ENCODE measurements at places on chromosomes 7 and 10.
A peak's percentile ranks its signal among the peaks of the same experiment; 100 is the strongest.

GRCh38 chr10:22557321-22557720 lies 157.1 kb downstream of the PIP4K2A start:
- no peak for DNase-seq

DNA sequence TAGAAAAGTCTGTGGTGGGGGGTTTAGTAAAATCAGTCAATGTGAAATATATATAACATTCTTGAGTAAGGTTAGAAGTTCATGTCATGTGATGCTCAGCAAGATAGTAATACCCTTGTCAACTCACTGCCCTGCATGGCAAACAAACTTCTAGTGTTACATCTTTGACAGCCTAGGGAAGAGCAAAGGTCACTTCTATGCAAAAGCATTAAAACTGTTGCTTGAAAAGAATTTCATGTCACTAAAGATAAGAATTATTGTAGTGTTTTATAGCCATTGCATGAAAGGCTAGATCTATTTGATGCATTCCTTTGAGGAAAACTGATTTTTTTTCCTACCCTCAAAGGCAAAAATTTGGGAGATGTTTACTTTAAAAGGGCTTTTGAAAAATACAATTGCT lies 176.0 kb downstream of the SKAP2 start:
- no peak for DNase-seq

DNA sequence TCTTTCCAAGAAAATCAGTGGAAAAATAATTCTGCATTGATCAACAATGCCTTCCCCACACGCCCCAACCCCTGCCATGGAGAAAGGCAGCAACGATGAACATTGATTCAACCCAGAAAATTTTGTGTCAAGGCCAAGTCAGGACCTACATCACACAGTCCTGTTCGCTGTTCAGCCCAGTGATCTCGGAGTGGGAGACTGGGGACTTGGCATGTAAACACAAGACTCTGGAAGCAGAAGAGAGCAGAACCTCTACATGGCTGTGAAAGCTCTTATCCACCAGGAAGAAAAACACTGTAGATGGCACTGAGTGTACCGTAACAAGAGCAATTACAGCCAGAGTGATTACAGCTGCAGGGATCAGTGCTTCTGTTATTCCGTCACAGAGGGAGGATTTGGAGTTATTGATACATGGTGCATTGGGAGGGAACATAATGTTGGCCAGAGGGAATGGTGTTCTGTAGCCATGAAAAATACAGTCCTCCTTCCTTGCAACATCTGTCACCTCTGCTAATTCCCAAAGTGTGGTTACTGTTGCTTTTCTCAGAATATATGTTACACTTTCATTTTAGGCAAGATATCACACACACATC lies 136.6 kb downstream of the IQUB start:
- DNase-seq: no peak

DNA sequence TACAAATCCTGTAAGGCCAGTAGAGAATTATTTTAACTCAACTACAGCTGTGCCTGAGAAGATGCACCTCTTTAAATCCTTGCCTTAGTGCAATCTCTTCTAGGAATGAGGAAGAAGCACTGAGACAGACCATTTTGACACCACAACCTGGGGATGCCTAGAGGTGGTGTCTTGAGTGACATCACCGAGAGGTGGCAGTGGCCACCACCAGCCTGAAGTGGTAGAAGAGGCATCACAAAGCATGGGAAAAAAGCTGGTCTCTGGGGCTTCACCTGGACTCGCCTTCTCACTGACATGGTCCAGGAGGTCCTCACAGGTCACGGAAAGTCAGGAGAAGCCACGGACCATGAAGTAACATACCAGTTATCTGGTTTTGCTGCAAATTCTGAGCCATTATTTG lies 99.2 kb upstream of the PDLIM1 start:
- no peak for DNase-seq

DNA sequence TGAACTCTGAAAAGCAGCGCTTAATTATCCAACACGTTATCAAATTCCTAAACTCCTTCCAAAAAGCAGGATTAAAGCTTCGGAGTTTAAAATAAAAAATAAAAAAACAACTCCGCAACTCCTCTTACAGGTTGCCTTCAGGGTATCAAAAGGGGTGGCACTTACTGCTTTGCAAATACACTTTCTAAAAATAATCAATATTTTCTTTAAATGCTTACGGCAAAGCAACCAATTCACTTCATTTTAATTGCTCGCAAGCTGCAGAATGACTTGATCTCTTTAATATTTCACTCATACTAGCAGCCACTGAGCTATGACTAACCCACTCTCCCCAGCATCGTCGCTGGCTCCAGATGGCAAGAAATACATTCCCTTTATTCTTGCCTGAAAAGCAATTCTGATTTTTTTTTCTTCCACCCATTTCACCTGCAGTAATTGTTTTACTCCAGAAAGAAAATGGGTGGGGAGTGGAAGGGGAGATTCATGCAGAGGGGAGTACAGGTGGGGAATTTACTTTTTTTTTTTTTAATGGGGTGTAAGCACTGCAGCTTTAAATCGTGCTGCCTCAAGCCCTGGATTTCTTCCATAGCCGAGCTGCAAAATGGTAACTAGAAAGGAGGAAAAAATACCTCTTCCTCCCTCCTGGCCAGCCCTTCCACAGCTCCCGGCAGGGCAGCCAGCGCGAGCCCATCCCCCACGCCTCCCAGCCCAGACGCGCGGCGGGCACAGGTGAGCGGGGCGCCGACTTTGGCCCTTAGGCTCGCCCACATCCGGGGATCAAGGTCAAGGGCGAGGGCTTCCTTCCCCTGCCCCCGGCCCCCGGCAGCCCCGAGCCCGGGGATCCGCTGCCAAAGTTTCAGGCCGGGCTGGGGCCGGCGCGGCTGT lies 54.2 kb upstream of the FHIP2A start:
- DNase-seq: peak; percentile 79

GRCh38 chr7:49344556-49344955 lies 420.2 kb downstream of the CDC14C start:
- no peak for DNase-seq

GRCh38 chr10:4835494-4835918 lies 9.5 kb downstream of the AKR1E2 start:
- DNase-seq: no peak

DNA sequence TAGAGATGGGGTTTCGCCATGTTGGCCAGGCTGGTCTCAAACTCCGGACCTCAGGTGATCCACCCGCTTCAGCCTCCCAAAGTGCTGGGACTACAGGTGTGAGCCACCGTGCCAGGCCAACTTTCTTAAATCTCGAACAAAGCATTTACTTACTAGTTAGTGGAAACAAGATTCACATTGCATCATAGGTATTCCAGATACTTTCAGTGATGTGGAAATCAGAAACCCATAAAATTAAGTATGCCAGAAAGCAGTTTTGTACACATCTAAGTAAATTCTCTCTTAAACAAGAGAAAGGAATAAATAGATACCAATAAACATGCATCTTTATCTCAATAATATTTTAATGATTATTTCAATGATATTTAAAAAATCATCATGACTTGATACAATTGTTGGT lies 75.5 kb downstream of the DGKI start:
- DNase-seq: no peak

DNA sequence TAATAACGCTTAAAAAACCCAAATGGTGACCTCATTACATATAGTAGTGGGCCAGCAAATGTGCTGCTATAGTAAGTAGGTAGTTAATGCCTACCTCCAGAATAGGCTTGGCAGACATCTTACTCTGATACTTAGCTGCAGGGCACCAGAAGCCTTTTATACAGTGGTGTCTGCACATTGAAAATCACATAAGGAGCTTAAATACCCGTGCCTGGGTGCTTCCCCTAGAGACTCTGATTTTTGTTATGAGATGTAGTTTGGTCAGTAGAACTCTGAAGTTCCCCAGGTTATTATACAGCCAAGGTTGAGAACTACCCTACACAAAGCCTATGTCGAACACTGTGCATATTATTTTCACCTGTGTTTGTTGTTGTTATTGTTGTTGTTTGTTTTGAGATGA lies 47.2 kb downstream of the ANKIB1 start:
- DNase-seq: no peak

GRCh38 chr10:102776779-102777456 lies 33.2 kb downstream of the WBP1L start:
- DNase-seq: peak; percentile 93

- no peak for DNase-seq
Observed at GRCh38 chr10:127836966-127837365, 55.8 kb downstream of the CLRN3 start.

DNA sequence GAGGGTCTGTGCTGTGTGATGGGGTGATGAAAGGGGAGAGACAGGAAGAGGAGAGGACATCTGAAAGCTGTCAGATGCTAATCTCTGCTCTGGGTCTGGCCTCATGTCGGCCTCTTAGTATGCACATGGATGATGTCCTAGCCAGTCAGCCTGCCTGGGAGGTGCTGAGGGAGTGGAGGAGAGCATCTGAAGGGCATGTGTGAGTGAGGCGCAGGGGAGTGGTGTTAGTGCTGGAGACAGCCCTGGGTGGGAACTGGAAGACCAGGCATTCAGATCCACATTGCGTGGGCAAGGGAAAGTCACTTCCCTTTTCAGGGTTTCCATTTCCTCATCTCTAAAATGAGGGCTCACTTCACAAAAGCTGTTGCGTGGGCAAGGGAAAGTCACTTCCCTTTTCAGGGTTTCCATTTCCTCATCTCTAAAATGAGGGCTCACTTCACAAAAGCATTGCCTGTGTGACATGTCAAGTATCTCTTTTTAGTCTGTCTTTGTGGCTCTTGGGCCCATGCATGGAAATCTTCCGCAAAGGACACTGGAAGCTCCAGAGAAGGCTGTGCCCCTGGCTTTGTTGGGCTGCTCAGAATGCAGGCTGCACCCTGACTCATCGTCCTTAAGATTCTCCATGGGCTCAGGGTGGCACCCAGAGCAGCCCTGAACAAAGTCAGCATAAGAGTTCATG lies 10.0 kb downstream of the SFTPD start:
- peak; percentile 9 for DNase-seq

Data from AG20443 (cell line).